Thoracic aorta (tissue), 2 donors: ENCODE measurements at places on chromosomes 4 and X.

GRCh38 chr4:36758312-36759178, 477.1 kb downstream of the DTHD1 start:
- no peak for DNase-seq

- no peak for DNase-seq
Observed at GRCh38 chr4:118915468-118915867, 26.8 kb downstream of the SYNPO2 start.

DNA sequence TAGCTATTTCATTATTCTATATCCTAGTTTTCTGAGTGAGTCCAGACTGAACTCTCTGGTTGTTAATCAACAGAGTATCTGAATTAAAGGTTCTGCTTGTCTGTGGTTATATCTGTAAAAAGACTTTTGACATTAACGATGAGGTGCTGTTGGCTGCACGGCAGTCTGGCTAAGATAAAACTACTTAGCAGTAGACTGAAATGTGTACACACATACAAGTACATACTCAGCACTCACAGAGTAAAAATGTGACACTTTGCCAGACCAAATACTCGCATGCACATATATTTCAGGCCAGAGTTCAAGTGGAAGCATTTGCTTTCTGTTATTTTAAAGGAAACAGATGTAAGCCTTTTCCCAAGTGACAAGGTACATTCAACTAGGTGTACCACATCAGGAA, 80.5 kb downstream of the PRDM5 start:
- no peak for DNase-seq

- DNase-seq, result no peak
Observed at GRCh38 chr4:12138488-12138887, 709.8 kb upstream of the HS3ST1 start.

- no peak for DNase-seq
Observed at GRCh38 chrX:108439426-108439942, at the start of gene COL4A5. COL4A5 (plus strand) TSS chrX:108439838; CDS start chrX:108440126, 288 bp downstream.

DNA sequence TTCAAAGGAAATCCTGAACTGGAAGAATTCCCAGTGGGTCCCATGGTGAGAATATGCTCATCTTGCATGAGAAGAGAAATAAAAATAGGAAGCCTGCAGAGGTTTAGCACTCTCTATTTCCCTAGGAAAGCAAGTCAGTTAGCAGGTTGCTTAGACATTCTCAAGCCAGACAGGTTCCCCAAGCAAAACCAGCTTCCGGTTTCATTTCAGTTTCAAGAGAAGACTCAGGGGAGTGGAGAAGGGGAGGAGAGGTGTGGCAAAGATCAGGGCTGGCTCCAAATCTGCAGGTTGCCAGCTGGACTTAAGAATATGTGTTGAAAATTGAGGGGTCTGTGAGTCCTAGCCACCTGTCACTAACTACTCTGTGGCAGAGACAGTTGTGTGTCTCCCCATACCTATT, 107.5 kb downstream of the CLNK start:
- DNase-seq, result no peak

DNA sequence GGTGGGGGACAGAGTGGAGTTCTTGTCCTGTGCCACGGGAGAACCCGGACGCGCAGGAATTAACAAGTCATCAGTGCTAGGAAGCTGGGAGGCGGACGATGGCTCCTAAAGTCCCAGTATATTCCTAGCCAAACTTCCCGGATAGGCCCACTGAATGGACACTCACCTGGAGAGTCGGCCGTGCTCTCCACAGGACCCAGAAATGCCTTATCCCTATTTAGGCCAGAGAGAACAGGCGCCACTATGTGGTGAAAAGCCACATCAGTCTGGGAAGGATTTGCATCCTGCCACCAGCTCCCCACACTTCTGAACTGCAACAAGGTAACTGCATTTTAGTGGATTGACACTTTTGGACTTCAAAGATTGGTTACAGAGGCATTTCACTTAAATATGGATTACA, 1.1 kb downstream of the CFAP299 start:
- DNase-seq, result no peak

DNA sequence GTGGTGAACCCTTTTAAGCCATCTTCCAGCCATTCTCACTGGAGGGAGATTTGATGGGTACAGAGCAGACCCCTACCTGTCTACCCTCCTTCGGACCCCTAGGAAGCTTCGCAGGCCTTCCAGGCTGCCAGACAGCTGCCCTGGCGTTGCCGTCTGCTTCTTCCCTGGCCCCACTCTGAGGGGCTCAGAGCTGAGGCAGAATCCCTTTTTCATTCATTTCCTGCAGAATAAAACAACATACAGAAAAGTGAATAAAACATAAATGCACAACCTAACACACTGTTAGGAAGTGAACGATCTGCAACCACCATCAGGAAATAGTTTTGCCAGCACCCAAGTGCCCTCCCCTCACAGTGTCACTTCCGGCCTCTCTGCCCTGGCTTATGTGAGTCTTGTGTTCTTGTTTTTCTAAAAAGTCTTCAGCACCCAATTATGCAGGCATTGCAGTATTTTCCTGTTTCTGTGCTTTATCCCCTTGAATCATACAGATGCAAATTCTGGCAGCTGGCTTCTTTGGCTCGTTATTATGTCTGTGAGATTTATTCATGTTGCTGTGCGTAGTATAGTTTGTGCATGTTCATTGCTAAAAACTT, 5.6 kb upstream of the ADD1 start:
- DNase-seq, result no peak

DNA sequence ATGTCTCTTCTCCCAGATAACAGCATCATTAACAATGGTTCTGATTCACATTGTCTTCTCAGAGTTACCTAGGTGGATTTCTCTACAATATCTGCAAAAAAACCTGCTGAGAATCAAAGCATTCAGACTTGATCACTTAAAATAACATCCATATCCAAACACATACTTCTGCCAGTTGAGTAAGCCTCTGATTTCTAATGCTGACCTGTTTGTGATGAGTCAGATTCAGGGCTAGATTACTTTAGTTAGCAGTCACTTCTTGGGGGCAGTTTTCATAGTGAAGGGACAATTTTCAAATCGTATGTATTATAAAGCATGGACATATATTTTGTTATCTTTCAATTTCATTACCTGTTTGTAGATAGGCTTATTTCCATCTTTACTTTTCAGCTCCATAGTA, 35.5 kb downstream of the CCNI start:
- DNase-seq, result no peak

DNA sequence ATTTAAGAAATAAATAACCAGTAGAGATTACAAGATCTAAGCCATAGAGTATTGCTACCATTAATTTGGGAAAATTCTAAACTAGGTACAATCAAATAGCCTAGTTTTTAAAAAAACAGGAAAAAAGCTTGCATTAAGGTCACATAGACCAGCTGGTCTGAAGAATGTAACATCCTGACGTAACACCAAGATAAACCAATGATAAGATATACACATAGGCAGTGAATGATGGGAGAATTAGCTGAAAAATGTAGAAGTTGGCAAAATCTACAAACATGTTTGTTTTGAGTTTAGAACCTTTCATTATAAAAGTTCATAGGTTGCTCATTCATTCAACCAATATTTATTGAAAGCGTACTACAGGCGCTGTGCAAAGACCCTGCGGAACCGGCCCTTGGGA, 120.0 kb downstream of the SH3RF1 start:
- DNase-seq, result no peak

DNA sequence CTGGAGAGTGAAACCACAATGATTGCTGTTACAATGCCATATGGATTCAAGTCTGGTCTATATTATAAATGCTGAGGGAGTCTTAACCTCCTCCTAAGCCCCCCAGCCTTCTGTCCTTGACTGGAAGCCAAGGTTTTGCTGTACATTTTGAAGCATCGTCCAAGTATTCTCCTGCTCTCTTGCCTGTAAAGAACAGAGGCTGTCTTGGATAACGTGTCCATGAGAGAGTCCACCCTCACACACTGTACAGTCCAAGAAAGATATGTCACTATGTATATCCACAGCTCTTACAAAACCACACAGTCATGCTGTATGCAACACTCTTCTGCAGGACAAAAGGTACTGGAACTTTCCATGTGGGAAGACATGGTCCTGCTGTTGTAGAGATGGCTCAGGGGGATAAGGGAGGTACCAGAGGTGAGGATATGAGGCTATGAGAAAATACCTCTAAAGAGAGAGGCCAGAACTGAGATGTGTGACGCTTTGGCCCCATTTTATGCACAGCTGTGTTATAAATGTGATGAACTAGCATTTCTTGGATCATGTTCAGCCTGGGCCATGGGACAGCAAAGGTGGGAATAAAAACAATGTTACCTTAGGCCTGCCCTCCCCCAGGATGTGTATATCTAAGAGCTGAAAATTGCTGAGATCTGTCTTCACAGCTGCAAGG, 678.6 kb downstream of the IQCM start:
- DNase-seq, result no peak

DNA sequence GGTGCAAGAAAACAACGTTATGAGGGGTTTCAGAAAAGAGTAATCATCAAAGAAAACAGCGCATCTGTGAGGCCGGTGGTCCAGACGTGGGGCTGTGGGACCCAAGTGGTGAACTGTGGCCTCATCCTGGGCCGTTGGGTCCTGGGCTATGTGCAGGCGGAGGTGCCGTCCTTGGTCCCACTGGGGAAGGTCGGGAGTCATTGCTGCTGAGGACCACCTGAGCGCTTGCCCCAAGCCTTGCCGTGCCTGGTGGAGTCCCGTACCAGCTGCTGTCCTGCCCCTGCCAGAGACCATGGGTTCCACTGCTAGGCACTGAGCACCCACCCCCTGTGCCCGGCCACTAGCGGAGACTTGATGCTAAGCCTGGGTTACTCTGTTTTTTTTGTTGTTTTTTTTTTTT, 25.5 kb upstream of the UVSSA start:
- DNase-seq, result no peak

GRCh38 chr4:143512978-143513313, 556 bp upstream of the SMARCA5 start:
- no peak for DNase-seq

- DNase-seq, result no peak
Observed at GRCh38 chr4:151324752-151325110, 674 bp downstream of the SH3D19 start.

- DNase-seq, result no peak
Observed at GRCh38 chr4:100509386-100509785, 8.4 kb downstream of the EMCN start.

DNA sequence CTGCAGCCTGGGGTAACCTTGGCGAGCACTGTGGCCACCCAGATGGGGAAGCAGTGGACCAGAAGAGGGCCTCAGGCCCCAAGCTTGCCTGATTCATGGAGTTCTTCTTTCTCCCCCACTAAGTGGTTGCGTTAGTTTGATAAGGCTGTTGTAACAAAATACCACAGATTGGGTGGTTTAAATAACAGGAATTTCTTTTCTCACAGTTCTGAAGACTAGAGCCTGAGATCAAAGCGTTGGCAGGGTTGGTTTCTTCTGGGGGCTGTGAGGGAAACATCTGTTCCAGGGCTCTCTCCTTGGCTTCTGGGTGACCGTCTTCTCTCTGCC, 105.7 kb upstream of the GATB start:
- no peak for DNase-seq

DNA sequence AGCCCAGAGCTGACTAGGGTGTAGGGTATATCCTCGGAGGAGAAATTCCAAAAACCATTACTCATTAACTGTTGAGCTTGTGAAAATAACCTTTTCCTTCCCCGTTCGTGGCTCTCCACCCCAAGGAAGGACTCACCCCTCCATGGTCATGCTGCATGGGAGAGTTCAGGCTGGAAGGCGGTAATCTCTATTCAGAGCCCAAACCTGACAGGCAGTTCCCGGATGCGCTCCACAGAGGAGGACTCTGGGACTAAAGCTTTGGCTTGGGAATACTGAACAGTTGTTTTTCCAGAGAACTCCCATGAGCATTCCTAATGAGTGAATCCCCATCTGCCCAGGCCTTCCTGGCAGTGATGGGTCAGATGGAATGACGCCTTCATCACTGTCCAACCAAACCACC, 125.4 kb downstream of the BCOR start:
- no peak for DNase-seq

- DNase-seq, result no peak
Observed at GRCh38 chrX:51215266-51215665, 117.4 kb upstream of the NUDT10 start.

- DNase-seq, result no peak
Observed at GRCh38 chr4:152530600-152530999, 5.3 kb downstream of the FBXW7 start.

DNA sequence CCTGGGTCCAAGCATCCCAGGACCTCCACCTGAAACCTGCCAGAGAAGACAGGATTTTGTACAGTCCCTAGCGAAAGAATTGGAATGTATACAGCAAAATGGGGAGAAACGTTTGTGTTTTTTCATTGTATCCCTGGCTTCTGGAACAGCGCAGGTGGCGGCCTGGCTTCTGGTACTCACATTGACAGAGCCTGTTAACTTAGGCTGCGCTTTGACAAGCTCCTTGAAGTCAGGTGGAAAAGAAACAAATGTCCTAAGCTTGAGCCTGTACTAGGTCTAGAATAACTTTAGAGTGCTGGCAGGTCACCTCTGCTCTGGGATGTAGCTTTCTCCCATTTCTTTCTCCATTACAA, 343.7 kb upstream of the KLF3 start:
- DNase-seq, result no peak

DNA sequence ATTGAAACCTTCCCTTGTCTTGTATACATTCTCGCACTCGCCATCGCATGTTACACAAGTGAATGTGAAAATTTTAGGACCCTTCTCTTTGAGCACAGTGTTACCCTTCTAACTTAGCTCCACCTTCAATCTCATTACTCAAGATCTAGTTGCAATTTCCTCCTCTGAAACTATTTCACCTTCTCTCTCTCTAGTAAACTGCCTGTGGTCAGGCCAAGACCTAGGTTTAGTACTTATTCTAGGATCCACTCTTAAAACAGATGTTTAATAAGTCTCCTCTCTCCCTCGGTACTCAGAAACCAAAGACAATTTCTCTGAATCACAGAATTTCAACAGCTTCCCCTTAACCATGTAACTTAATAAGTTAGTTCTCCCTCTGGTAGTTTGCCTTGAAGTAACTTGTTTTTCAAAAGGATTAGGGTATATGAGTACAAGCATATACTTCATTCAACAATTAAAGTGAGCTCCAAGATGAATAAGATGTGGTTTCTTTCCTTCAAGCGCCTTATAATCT, 156.0 kb downstream of the SH3KBP1 start:
- DNase-seq, result no peak
